HT1080 (cell line): ENCODE measurements at places on chromosomes 16 and 17. TPM values are rescaled to one million over a fixed set of nuclear protein-coding genes. Genes with fewer than 3 reads are reported as not detected.

GRCh38 chr17:35676441-35676840 is 55.0 kb upstream of the RASL10B start:
- no peak for DNase-seq

DNA sequence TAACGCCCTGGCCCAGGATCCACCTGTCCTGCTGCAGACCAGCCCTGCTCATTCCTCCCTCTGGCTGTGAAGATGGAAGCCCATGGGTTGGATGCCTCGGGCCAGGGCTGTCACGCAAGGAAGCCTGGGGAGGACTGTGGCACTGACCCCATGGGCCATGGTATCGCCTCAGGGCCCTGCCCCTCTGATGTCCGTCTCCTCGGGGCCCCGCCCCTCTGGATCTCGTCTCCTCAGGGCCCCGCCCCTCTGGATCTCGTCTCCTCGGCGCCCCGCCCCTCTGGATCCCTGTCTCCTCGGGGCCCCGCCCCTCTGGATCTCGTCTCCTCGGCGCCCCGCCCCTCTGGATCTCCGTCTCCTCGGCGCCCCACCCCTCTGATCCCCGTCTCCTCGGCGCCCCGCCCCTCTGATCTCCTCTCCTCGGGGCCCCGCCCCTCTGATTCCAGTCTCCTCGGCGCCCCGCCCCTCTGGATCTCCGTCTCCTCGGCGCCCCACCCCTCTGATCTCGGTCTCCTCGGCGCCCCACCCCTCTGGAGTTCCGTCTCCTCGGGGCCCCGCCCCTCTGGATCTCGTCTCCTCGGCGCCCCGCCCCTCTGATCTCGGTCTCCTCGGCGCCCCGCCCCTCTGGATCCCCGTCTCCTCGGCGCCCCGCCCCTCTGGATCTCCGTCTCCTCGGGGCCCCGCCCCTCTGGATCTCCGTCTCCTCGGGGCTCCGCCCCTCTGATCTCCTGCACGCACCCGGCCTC is 24.0 kb downstream of the METRNL start:
- no peak for DNase-seq

- no peak for DNase-seq
These were observed 390.9 kb downstream of the TMEM114 start for GRCh38 chr16:8199390-8199789.

- peak; percentile 93 for DNase-seq
These were observed 33.4 kb upstream of the CLEC18A start for GRCh38 chr16:69917739-69918138.

DNA sequence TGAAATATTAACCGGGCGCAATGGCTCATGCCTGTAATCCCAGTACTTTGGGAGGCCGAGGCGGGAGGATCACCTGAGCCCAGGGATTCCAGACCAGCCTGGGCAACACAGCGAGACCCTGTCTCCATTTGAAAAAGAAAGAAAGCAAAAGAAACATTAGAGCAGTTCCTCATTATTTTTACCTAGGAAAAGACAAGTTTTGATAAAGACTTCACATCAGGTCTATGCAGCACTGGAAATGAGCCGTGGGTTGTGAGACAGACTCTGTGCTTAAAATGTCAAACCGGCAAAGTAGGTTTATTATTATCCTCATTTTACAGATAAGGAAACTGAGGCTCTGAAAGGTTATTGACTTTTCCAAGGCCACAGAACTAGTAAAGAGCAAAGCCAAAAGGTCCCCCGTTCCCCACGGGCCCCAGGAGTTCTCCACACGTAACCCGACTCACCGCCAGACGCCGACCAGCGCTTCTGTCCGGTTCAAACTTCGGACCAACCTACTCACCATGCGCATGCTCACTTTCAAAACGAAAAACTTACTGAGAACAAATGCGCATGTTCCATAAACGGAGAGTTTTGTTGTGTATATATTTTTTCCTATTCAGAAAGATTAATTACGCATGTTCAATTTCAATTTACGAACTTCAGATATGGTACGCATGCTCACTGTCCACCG is 356 bp downstream of the TUBD1 start:
- no peak for DNase-seq

- no peak for DNase-seq
These were observed 33.3 kb downstream of the TNFRSF13B start for GRCh38 chr17:16938496-16939207.

- no peak for DNase-seq
These were observed 18.8 kb downstream of the MPP2 start for GRCh38 chr17:43888548-43888947.

GRCh38 chr17:79997011-79997660 is 38.5 kb downstream of the TBC1D16 start:
- DNase-seq = no peak

GRCh38 chr16:56348168-56349085 is 76.9 kb downstream of the AMFR start:
- DNase-seq = no peak

DNA sequence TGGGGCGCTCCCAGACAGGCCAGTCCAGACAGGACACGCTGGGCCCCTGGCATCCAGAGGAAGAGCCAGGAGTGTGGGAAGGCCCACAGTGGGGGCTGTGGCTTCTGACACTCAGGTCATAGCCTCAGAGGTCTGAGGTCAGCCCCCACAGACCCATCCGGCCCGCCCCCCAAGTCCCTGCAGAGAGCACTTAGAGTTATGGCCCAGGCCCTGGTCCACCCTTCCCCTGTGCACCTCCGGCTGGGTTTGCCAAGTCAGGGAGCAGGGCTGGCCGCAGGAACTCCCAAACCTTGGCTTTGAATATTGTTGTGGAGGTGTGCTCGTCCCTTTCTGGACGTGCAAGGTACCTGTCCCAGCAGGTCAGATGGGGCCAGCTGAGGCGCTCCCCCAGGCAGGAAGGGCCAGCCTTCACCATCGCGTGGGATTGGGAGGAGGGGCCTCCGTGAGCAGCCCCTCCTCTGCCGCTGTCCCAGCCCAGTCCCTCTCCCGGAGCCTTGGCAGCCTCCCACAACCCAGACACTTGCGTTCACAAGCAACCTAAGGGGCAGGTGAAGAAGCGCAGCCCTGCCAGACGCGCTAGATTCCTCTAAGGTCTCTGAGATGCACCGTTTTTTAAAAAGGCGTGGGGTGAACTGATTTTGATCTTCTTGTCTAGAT is 74.6 kb downstream of the SOCS1 start:
- no peak for DNase-seq

DNA sequence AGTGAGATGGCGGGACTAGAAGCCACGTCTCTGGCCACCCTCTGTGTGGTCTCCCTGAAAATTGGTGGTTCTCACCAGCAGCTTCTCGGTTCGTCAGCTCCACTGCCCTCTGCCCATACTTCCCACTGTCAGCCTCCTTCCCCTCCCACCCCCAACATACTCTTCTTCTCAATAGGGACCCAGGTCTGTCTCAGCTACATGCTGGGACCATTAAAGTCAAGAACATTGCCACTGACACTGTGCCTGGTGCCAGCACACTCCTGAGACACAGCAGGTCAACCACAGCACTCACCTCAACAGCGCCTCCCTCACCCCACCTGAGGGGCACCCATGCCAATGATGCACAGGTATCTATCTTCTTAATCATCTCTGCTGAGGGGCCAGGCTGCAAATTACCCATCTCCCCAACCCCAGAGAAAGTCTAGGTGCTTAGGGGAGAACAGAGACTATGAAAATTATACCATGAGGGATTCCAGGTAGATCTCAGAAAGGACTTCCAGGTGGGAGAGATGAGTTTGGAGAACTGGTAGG is 1.3 kb downstream of the PLXDC1 start:
- no peak for DNase-seq

DNA sequence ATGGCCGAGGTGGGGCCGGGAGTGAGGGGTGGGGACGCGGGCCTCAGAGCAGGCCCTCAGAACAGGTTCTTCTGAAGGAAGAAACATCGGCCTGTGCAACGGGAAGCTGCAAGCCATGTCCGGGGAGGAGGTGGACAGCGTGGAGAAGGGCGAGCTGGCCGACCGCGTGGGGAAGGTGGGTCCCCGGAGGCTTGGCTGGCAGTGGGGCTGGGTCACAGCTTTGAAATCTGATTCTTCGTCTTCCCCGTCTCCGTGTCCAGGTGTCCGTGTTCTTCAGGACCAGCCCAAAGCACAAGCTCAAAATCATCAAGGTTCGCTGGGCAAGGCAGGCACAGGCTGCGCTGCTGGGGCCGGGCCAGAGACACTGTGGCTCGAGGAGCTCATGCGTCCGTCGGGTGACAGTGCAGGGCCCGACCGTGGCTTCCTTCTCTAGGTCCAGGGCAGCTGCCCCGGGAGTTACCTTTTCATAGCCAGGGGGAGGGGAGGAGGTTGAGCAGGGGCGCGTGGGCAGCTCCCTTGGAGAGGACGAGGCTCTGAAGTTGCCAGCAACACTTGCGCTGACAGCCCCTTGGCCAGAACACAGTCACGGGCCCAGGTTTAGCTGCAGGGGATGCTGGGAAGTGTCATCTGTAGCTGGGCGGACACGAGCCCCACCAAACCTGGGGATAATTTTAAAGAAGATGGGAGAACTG is 51.3 kb downstream of the MEAK7 start:
- DNase-seq = no peak

DNA sequence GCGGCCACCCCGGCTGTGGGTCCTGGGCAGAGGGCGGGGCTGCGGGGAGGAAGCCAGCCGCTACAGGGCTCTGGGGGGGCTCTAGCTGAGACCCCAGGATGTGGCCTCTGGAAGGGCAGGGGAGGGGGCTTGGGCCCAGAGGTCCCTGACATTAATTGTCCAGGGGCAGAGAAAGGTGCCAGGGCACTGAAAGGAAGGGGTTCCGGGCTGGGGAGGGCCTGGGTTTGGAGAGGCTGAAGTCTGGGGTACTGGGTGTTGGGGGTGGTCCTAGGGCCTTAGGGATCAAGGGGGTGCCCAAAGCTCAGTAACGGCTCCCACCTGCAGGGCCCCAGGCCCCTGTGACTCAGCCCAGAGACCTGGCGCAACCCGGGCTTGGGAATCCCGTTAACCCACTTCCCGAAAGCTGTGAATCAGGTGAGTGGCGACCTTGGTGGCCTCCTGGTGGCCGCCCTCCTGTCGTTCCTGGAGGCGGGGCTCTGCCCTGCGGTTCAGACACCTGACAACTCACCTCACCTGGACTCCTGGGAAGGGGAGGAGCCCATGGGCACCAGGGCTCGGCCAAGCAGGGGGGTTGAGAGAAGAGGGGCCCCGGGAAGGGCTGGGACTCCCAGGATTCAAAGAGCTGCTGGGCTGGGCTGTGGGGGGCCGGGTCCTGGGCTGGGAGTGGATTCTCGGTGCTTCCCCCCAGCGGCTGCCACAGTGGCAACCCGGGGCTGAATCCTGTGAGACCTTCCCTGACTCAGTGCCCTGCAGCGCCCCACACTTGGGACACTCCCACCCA is 465 bp upstream of the PRSS22 start:
- no peak for DNase-seq

GRCh38 chr16:86854058-86854621 is 275.8 kb downstream of the FOXL1 start:
- DNase-seq = no peak

- no peak for DNase-seq
These were observed 58.2 kb downstream of the CYB5D2 start for GRCh38 chr17:4201226-4201625.

GRCh38 chr17:77677630-77678029 is 280.9 kb upstream of the TNRC6C start:
- no peak for DNase-seq

GRCh38 chr17:76191896-76192295 is 48.4 kb downstream of the RNF157 start:
- DNase-seq = no peak

DNA sequence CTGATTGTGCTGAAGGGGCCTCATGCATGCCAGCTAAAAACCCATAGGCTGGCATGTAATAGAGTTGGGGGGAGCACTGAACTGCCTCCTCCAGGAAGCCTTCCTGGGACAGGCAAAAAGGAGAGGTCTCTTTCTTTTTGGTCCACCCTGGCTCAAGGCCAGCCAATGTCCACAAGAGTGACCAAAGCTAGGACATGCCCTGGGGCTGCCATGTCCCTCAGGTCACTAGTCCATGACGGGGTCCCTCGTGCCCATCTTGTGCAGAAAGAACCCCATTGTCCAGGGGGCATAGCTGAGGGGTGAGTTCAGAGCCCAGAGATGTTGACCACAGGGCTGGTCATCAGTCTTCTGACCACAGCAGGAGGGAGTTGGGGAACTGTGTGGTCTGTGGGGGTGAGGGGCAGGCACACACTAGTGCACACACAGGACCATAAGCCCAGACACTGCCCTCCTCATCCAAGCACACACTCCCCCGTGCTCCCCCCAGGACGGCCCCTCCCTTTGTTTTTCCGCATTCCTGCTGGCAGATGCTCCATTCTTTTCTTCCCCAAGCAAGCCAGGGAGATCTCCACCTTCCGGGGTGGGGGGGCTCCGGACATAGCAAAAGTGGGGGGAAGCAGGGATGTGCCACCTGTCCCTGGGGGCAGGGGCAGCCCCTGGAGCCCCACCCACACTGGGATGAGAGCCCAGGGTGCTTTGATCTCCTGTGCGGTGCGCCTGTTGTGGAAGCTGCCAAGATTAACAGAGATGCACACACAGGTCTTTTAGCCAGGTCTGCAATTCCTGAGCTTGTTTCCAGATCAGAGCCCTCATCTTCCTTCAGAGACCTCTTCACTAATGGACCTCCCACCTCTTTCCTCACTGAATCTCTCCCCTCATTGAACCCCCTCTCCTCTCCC is 25.2 kb upstream of the PHB1 start:
- peak; percentile 49 for DNase-seq

DNA sequence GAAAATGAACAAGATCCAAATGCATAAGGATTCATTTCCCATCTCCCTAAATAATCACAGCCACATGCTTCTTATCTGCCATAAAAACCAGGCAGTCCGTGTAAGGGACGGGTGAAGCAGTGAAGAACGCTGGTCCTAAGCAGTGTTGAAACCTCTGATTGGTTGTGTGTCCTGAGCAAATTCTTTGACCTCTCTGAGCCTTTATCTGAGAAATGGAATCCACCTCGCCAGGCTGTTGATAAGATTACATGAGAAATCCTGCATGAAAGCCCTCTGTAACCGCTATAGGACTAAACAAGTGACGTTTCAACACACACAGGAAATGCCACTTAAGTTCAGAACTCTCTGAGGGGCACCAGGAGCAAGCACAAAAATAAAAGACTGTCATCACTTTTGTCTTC is 26.8 kb downstream of the GAS7 start:
- no peak for DNase-seq

GRCh38 chr17:8887834-8888703 is 20.6 kb upstream of the PIK3R6 start:
- peak; percentile 40 for DNase-seq

GRCh38 chr16:21611556-21612384 is 12.4 kb downstream of the METTL9 start:
- DNase-seq = no peak

- no peak for DNase-seq
These were observed 30.1 kb downstream of the GPRC5B start for GRCh38 chr16:19854543-19854876.

The GP1BA gene
- not detected in 2 replicates for total RNA-seq

The C16orf54 gene
- total RNA-seq = 0.13 and 1.5 TPM in 2 replicates

The GUCY2D gene
- total RNA-seq = not detected in 2 replicates

The CA7 gene
- not detected in 2 replicates for total RNA-seq

The KRT9 gene
- total RNA-seq = not detected in 2 replicates

The SCN4A gene
- not detected in 2 replicates for total RNA-seq

The CD79B gene
- 0.10 and 0.33 TPM in 2 replicates for total RNA-seq

The PPM1E gene
- 0.43 and 0.47 TPM in 2 replicates for total RNA-seq

The TBC1D3E gene
- 0.60 TPM in 1 of 2 replicates, not detected in the other for total RNA-seq

The MAP2K6 gene
- total RNA-seq = 7.3 and 8.1 TPM in 2 replicates

The OTOA gene
- 0.07 and 0.11 TPM in 2 replicates for total RNA-seq

The ITGB4 gene
- 1.1 and 1.4 TPM in 2 replicates for total RNA-seq

The QPRT gene
- 1.8 and 2.3 TPM in 2 replicates for total RNA-seq

The THAP11 gene
- 91.5 and 105 TPM in 2 replicates for total RNA-seq

The IL17C gene
- total RNA-seq = not detected in 2 replicates

The SHPK gene
- total RNA-seq = 24.7 and 31.2 TPM in 2 replicates
